ENCODE measurements at places on chromosomes 3 and 15.
A peak's percentile ranks its signal among the peaks of the same experiment; 100 is the strongest.

DNA sequence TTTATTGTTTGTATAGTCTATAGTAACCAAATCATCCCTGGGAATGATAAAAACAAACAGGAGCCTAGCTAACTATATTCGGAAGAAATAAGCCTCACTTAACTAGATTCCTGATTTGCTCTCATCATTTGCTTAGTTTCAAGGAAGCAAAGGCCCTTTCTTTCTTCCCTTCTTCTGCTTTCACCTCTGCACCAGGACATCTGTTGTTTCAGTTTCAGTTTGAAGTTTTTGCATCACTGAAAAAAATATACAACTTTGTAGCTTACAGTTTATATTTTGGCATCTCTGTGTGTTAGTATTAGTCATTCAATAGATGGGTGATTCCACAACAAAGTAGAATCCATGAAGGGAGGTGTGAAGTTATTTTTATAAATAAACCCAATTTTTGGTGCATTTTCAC is 113.6 kb upstream of the SNTN start:
- DNase-seq, result no peak

DNA sequence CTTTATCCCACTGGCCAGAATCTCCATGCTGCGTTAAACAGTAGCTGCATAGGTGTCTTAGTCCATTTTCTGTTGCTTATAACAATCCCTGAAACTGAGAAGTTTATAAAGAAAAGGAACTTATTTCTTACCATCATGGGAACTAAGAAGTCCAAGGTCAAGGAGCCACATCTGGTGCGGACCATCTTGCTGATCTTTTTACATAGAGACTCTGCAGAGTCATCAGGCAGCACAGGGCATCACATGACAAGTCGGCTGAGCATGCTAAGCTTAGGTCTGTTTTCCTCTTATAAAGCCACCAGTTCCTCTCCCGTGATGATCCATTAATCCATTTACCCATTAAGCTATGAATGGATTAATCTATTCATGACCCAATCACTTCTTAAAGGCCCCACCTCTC is 22.4 kb upstream of the FAM174B start:
- no peak for DNase-seq

GRCh38 chr3:60746043-60746638 is 505.1 kb downstream of the FHIT start:
- no peak for DNase-seq

DNA sequence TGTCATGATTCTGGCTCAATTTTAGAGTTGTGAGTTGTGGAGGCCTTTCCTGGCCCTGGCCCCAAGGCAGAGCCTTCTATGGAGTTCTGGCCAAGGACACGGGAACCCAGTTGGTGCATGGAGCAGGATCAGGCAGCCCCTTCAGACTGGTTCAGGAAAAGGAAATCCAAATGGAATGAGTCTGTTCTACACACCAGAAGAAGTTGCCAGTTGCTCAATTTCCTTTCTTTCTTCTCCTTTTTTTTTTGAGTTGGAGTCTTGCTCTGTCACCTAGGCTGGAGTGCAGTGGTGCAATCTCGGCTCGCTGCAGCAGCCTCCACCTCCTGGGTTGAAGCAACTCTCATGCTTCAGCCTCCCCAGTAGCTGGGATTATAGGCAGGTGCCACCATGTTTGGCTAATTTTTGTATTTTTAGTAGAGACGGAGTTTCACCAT is 28.9 kb upstream of the BHLHE40 start:
- DNase-seq, result no peak

DNA sequence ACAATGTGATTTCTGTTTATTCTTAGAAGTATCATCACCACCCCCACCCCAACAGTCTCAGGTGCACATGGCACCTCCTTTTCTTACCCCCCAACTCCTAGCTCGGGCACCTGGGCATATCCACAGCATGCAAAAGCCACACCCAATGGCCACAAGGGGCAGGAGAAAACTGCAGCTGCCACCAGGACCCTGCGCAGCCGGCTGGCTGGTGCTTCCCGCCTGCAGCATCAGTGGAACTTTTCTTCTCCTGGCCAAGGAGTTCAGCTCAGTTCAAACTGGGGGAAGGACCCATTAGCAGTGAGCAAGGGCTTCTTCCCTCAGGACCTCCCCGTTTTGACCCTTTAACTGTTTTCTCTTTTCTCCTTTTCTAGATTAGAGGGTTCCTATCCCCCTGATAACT is 44.8 kb downstream of the TM4SF18 start:
- DNase-seq, result no peak

DNA sequence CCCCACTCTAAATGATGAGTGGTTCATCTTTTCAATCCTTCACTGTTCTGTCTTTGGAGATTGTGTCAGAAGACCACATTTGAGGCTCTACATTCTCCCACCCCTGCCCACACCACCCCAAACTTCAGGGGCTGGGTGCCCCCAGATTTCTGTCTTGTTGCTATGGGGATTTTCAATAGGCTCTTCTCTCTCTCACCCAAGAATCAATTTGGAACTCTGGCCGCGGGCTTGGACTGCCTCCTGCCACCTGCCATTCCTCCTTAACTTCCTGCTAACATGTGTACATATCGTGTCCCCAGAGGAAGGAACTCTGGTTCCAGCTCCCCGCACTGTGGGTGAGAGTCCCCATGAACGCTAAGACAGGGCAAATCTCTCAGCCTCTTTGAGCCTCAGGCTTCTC is 67.4 kb upstream of the LARS2 start:
- no peak for DNase-seq

DNA sequence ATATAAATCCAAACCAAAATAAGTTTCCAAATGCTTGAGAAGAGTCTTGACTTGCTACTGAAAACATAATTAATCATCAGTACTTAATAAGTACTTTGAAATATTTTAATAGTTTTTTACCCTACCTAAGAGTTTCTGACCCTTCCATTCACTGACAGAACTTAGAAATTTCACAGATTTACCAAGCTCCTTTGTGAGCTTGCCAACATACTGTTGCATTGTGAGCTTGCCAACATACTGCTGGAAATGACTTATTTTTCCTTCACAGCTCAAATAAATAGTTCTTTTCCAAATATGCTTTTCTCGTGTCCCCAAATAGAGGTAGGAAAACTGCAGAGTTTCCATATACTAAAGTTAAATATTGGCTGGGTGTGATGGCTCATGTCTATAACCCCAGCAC is 9.6 kb upstream of the AADAC start:
- DNase-seq, result no peak

DNA sequence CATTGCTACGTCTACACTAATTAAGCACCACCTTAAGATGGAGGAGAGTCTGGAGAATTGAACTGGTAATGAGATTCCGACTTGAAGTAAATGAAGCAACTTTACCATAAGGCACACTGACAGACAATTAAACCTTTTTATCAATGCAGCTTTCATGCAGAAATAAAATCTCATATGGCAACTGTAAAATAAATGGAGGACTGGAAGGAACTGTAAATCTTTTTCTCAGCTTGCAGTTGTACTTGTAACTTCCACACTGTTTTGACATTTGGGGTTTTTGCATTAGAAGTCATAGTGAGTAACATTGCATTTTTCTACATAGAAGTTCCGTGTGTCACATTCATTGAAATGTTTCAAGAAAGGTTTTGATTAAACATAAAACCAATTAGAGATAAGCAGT is 705.3 kb downstream of the NLGN1 start:
- DNase-seq, result no peak

DNA sequence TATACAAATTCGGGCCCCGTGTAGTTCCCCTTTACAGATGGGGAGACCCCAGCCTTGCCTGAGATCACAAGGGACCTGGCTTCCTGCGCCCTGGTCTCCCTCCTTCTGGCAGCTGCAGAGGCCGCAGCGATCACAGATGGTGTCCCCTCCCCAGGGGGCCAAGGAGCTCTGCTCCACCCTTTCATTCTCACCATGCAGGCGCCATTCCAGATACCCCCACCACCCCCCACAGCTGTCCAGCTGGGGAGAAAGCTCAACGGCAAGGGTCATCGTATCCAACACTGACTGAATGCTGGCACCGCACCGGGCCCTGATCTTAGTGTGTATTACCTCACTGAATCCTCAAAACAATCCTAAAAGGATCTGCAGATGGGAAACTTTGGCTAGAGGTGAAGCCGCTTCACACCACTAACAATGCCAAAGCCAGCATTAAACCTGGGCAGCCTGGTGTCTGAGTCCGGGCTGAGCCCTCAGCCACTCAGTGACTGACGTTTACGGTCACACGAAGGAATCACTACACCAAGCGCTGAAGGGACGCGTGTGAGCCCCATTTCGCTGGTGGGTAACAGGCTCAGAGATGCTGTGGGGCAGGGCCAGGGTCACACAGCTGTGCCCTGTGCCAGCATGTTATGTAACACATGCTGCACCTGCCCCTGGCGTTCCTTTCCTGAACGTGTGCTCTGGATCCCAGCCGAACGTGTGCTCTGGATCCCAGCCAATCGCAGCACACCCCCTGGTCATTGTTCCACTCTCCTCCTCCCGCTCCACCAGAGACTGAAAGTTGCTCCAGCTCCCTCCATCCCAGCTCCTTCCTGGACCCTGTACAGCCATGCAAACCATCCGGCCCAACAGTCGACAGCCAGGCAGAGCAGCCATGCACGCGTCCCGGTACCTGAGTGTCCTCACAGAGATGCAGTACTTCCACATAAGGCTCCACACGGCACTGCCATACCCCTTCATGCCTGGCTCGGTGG is 51.8 kb downstream of the IQSEC1 start:
- no peak for DNase-seq

DNA sequence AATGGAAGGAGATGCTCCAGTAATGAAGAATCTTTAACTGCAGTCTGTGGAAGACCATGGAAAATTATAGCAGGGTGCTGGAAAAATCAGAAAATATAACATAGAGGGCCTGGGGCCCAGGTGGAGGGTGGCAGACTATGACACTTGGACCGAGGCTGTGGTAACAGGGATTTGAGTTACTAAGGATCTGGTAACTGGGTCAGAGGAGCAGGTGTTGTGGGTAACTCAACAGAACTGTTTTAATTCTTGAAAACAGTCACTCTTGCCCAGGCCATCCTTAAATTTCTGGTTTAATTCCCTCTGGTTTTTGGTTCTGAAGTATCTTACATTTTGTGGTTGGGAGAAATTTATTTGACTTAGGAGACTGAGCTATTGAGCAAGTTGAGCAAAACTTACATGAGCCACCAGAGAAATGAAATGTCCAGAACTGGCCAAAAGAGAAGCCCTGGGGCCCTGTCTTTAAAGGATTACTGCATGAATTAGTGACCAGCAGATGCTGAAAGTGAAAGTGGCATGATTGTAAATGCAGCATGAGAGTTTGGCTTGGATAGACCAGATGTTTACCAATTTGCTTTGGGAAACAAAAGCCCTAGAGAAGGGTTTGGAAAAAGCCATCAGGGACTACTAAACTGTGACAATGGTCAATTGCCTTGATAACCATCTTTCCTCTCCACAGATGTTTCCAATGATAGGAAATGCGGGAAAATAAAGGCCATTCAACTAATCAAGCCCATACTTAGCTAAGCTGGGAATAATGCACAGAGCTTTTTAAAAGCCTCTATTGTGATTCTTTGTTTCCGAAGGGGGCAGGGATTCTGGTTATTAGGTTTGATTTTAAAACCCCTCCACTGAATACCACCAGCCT is 374.9 kb upstream of the TGFBR2 start:
- DNase-seq, result no peak

- DNase-seq, result no peak
These were observed 24.2 kb downstream of the ZXDC start for GRCh38 chr3:126451511-126451910.

GRCh38 chr3:47310391-47310790 is 27.6 kb downstream of the KLHL18 start:
- DNase-seq, result no peak

- no peak for DNase-seq
These were observed 179.9 kb upstream of the THBS1 start for GRCh38 chr15:39400821-39401550.

- no peak for DNase-seq
These were observed 11.0 kb upstream of the PLXNA1 start for GRCh38 chr3:126971891-126972351.

DNA sequence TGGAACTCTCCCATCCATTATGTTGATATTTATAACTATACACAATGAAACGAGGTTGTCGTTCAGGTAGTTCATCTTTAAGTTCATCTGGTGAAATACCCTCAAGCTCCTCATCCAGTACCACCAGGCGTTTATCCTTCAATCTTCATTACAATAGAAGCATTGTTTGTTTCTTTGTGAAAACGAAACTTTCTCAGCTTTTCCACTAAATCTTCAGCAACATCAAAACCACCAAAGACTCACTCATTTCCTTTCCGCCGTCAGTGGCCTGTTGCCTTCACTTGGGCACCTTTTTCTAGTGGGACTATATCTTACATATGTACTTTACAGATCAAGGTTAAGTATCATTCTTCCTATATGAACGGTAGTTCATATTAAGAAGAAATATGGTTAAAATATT is 44.1 kb upstream of the TFG start:
- DNase-seq, result peak; percentile 33

DNA sequence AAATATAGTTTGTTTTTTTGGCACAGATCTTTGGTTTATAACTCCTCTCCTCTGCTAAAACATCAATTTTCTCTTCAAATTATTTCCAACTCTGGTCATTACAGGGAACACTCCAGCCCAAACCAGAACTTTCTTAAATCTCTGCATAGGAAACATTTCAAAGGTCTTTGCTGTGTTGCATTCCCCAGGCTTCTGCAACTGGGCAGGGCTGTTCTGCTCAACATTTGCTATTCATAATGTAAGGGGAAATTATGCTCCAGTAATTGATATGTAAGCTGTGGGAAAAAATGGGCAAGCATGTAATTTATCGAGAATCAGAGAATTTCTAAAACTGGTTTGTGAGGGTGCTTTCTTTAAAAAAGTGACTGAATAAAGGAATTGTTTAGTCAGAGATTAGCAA is 410.4 kb downstream of the TUSC7 start:
- no peak for DNase-seq

DNA sequence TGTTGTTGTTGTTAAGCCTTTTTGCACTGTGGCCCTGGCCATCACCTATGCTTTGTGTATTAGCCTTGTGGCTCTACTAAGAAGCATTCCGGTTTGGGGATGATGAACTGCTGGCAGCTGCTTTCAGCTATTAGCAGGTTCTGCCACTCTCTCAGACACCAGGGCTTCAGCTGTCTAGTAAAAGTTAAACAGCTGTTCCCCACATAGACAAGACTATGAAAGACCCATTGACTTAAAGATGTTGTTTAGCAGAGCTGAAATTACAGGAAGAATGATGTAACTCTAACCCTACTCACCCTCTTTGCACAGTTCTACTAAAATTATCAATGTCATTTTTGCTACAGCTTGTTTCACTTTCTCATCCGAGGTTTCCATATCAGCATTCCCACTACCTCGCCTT is 131.2 kb upstream of the CGNL1 start:
- no peak for DNase-seq

GRCh38 chr15:65133548-65134200 is at the start of gene PDCD7:
PDCD7 (minus strand) TSS chr15:65133808; CDS start chr15:65133781, 27 bp downstream.
- peak; percentile 94 for DNase-seq

GRCh38 chr3:40116478-40117177 is 192.9 kb upstream of the EIF1B start:
- DNase-seq, result no peak

GRCh38 chr3:152817400-152817799 is 17.5 kb upstream of the P2RY1 start:
- DNase-seq, result no peak

Data from CD4-positive, alpha-beta T cell (primary cell).